Left cardiac atrium (tissue), 4 donors: ENCODE measurements at places on chromosomes 16 and 17. TPM values are rescaled to one million over a fixed set of nuclear protein-coding genes. Genes with fewer than 3 reads are reported as not detected.

TBX6 gene
- 0.80 TPM for total RNA-seq

NXN gene
- total RNA-seq = 16.7 TPM

SCNN1G gene
- total RNA-seq = not detected

MFSD6L gene
- total RNA-seq = not detected

DNA sequence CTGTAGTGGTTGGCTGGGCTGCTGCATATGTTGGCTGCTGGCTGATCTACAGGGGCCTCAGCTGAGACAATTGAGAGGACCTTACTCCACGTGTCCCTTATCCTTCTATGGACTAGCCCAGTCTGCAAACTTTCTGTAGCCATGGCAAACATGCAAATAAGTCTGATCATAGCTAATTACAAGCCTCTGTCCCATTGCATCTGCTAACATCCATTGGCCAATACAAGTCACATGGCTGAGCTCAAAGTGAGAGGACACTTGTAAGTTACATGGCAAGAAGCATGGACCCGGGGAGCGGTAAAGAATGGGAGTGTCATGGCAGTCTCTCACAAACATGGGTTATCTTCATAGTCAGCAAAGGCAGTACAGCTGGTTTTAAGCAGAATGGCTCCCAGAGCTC lies 11.6 kb upstream of the IL4R start:
- no peak for DNase-seq

GRCh38 chr16:88959022-88959421 lies 18.0 kb downstream of the CBFA2T3 start:
- no peak for DNase-seq

- no peak for DNase-seq
These were observed 9.9 kb downstream of the ANKRD40 start for GRCh38 chr17:50697663-50698272.

DNA sequence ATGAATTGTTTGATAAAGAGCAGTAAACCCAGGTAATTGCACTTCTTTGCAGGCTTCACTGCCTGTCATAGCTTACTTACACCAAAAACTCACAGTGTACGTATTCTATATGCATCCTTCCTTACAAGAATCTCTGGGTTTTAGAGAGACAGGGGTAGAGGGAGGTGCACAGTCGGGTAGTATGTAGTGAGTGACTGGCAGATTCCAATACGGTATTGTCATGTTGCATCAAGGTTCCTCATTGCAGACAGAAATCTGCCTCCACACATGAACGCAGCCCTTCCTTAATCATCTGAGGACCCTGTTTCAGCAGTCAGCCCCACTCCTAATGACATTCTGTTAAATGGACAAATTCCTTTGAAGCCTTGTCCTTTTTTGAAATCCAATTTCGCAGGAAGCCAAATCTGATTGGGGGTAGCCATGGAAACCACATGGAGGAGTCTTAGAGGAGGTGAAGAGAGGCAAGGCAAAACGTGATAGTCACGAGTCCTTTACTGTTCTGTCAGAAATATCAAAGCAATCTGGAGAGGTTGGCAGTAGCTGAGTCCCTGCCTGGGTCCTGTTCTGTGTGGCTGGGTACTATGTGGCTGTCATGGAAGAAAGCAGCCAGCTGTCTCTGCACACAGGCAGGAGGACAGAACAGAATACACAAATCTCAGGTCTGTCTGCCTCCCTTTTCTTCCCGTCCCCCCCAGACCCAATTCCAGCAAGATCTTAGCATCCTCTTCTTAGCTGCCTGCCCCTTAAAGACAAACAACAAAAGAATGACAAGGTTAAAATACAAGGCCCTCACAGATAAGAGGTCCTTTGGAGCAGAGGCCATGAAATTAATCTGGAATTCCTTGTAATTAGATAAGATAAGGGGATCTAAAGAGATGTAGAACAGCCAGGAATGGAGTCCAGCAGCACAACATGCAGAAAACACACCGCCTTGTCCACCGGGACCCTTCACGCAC lies 3.1 kb upstream of the SKAP1 start:
- no peak for DNase-seq

DNA sequence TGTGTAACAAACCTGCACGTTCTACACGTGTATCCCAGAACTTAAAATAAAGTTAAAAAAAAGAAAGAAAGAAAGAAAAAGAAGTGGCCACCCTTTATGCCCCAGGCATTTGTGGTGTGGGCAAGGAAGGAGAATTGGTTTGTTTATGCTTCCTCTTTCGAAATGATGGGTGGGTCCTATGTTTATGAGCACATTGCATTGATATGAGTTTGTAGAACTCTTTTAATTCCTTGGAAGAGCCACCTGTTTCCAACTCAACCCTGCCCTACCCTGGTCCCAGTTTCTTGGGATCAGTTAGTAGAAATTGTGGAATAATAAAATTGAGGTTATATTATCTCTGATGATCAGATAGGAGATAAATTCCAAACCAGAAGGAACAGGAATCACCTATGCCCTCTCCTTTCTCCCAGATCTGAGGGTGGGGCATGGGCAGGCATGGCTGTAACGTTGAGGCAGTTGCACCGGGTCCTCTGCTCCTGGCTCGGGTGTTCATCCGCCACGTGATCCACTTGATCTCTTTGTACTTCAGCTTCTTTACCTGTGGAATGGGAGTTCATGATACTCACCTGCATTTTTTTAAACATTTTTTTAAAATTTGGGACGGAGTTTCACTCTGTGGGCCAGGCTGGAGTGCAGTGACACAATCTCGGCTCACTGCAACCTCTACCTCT lies 15.9 kb downstream of the CHAD start:
- no peak for DNase-seq

DNA sequence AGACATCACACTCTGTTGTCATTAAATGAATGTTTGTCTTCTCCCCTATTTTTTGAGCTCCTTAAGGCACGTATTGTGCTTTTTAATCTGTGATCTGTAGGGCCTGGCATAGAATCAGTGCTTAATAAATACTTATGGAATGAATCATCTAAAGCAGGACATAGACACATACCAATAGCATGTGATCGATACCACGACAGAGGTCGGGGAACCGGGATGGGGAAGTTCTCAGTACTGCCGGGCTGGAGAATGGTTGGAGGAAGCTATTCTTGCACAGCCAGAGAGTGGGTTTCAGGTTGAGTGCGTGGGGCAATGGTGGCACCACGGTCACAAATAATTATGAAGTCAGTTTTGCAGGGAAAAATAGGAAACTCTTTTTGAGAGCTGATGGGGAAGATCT lies 26.8 kb downstream of the NLRP1 start:
- no peak for DNase-seq
